ENCODE measurements at places on chromosomes 2 and 18.

DNA sequence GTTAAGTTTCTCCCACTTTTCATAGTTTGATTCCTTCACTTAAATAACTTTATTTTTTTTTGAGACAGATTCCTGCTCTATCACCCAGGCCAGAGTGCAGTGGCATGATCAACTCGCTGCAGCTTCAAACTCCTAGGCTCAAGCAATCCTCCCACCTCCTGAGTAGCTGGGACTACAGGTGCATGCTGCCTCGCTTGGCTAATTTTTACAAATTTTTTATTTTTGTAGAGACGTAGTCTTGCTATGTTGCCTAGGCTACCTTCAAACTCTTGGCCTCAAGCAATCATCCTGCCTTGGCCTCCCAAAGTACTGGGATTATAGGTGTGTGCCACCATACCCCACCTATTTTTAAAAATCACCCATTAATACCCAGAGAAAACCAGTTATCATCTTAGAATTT, 14.2 kb upstream of the WIPF1 start:
- no peak for DNase-seq

GRCh38 chr2:106562268-106563186, 75.4 kb downstream of the CD8B2 start:
- DNase-seq: no peak

GRCh38 chr2:54416166-54416813, 39.8 kb upstream of the SPTBN1 start:
- DNase-seq: no peak

DNA sequence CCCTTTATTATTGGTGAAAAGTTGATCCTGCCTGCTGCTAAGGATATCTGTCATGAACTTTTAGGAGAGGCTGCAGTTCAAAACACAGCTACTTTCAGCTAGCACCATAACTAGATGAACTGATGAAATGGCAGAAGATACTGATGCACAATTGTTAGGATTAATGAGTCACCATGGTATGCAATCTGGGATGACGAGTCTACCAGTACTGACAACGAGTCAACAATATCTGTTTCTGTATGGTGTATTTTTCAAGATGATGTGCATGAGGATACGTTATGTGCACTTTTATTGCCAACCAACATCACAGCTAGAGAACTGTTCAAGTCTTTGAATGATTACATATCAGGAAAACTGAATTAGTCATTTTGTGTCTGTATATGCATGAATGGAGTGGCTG, 68.7 kb downstream of the NETO1 start:
- DNase-seq: no peak

DNA sequence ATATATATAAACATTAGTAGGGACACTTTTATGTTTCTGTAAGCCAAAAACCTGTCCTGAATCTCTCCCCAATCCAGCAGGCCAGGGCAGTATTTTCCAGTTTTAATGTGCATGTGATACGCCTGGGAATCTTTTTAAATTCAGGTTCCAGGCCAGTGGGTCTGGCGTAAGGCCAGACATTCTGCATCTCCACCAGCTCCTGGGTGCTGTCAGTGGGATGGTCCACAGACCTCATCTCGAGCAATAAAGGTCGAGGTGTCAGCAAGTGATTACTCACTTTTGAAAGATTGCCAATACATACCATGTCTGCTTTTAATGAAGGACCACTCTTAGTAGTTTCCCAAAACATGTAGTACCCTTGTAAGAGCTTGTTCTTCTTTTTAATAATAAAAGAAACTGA, 189.9 kb upstream of the SH3BP4 start:
- no peak for DNase-seq

GRCh38 chr2:130390460-130391057, 34.7 kb downstream of the PTPN18 start:
- DNase-seq: no peak

DNA sequence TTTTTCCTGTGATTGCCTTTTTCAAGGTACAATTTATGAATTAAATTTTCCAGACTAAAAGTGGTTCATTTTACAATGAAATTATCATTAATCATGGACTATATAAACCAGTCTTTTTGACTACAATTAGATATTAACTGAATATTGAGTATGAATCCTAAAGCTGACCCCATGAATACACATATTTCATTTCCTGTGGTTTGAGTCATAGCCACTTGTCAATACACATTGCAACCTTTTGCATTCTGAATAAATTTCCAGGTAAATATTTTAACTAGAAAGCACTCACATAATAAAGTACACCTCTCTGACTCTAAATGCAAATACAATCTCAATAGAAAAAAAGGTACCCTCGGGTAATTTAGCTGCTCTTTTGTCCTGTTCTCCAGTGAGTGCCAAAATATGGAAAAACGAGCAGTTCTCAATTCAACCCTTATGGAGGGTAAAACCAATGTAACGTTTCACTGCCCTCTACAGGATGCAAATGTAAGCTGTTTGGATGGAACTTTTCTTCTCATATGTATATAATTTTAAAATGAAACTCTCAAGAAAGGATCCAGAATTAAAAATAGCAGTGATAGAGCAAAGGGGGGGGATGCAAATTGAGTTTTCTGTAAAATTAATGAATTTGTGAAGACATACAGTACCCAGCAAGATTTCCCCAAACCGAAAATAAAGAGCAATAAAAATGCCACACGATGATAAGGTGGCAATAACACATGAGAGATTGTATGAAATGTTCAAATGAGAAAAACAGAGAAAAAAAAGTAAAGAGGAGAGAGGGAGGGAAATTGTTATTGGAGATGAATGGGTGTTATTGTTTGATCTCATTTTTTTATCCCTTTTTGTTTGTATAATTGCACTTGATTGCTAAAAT, 1795.7 kb upstream of the PIK3C3 start:
- peak; percentile 73 for DNase-seq

DNA sequence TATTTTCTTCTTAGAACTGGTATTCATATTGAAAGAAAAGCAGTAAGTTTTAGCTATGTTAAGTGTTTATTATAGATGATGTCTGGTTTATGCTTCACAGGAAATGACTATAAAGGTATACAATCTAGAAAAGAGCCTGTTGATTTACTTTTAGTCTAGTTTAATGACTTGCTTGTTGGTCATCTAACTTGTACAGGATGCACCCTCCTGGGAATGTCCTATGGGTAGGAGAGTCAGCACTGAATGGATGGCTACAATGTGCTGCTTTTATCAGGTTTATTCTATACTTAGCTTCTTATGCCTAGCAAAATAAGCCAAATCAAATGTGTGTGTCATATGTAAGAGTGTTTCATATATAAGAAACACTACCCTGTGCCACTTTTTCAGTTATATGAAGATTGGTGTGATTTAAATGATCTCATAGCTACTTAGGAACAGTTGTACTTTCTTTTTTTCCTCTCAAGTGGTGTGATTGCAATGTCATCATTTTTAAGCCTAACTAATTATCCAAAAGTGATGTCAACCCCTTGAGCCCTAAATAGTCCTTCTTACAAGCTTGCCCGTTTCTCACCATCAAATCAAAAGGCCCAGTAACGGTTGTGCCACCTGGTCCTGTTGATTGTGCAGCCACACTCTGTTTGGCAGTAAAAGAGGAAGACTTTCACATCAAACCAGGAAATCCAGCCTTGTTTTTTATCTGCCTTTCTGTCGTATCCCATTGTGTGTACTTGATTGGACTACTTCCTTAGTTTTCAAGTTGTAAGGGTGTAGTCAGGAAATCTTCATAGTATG, 176.0 kb downstream of the DIS3L2 start:
- DNase-seq: no peak

DNA sequence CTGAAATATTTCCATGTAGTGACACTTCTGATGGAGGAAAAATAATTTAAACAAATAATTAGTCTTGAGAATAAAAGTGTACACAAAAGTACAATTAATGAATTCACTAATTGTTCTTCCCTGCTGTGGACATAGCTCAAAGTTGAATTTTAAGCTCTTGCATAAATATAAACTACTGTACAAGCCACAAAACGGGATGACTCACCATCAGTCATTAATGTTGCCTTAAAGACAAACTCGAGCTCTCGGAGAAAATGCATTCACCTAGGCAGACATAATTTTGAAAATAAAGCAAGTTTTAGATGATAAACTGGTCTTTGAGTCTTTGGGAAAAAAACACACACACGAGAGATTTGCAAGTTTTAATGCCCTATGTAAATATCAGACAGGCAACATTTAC, 436.4 kb downstream of the ZNF521 start:
- DNase-seq: no peak

DNA sequence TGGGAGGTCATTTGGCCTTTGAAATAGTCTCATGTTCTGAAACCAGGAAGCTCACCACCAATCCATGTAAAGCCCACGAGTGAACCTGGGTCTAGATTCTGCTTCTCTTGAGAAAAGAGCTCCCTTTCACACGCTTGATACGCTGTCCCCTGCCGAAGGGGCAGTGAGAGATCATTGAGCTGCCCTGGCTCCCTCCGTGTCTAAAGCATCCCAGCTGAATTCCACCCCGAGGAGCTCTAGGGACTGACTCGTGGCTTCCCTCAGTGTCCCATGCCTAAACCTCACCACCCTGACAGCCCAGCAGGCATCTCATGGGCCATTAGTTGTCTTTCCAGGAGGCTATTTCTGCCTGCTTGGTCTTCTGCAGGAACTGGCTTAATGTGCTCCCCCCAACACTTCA, 68.6 kb downstream of the COL6A3 start:
- DNase-seq: no peak

- no peak for DNase-seq
Measured at GRCh38 chr2:122001441-122001874, 246.0 kb downstream of the TSN start.

GRCh38 chr2:136253288-136254004, 135.5 kb upstream of the CXCR4 start:
- no peak for DNase-seq

GRCh38 chr2:98518101-98518500, 73.4 kb downstream of the INPP4A start:
- no peak for DNase-seq

DNA sequence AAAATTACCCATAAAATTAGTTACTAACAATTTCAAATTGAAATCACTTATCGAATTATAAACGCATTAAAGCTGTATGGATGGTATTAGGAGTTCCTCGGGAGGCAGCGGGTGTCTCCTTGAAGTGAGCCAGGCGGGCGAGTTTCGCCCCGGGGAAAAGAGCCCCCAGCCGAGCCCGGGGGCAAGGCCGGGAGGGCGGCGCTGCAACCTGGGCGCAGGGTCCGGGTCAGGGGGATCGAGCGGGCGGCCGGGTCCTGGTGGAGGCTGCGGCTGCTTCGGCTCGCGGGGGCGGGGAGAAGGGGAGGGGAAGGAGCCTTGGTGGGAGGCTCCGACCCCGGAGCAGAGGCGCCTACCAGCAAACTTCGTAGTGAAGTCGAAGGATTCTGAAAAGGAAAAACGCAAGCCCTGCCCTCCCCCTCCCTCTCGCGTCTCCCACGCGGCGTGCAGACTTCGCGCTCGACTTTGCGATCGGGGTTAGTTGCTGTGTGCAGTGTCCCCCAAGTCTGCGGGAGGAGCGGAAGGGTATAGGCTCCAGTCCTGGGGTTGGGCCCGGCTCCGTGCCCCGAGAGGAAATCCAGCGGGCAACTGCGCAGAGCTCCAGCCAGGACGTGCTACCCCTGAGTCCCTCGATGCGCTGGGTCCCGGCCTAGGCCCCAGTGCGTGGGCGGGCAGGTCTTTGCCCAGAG, 140.8 kb downstream of the MEIS1 start:
- no peak for DNase-seq

DNA sequence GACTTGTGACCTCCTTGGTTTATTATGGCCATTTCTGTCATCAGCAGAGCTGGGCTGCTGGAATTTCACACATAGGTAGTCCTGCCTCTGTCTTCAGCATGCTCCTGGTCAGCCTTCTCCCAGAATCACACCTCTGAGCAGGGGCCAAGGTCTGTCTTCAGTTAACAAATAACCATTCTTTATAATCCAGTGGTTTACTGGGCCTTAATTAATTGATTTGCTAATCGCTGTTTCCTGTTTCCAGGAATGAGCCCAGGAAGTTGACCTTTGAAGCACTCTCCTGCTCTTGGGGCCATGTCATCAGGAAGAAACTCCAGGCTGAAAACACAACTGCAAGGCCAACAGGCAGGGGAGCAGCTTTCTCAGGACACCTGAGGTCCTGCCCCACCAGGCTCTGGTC, 278.5 kb downstream of the SRBD1 start:
- no peak for DNase-seq

DNA sequence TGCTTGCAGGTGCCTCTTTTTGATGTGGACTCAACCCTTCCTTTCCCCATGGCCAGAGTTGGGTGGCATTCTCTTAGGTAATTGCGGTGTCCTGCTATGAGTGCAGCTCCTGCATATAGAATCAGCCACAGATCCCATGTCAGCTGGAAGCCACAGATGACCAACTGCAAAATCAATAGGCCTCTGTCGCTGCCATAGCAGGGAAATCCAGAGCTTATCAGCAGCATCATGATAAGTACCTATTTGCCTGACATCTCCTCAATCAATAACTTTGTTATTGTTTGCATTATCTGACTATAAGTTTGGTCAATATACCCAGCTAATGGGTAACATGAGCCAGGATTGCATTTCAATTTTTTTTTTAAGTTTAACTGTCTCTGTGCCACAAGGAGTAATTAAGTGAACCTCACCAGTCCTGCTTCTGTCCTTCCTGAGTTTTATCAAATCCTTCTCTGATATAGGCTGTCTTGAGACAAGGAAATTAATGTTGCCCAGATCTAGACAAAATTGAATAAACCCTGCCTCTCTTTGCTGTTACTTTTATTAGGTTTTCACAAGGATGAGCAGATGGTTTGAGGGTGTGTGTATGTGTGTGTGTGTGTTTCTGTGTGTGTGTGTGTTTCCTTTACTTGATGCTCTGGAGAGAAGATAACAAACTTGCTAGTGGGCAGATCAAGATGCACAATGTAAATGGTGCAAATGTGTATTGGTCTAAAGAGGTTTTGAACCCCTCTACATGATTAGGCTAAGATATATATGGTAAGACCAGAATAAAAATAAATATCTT, 59.6 kb upstream of the CREB1 start:
- DNase-seq: no peak

DNA sequence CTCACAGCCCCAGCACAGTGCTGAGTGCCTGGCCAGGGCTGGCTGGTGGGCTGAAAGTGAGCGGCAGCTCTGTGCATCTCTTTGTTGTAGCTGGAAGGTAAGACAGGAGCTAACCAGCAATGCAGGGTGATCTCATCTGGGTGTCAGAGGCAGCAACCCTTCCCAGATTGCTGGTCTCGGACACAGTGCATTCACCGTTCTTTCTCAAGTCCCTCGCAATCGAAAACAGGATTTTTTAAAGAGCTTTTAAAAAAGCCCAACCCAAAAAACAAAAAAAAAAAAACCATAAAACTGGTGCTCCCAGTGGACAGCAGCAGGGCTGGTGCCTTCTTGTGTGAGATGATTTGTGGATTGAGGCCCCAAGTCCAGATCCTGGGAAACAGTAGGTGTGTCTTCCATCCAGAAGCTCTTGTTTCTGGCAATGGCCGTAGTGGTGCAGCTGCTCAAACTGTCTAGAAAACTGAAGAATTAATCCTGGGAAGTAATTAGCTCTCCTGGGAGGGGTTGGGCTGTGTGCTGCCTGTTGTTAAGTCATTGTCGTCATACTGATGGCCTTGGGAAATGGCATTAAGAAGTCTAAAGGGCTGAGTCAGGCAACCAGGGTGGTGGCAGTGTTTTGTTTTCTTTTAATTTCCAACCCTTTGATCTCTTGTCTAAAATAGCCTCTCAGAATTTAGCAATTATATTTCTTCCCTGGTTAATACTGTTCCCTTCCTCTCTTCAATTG, 156.7 kb downstream of the KLHL29 start:
- DNase-seq: peak; percentile 58

- DNase-seq: no peak
Measured at GRCh38 chr18:36337679-36338402, 40.3 kb downstream of the FHOD3 start.
